ENCODE measurements at places on chromosomes 16 and 17.

DNA sequence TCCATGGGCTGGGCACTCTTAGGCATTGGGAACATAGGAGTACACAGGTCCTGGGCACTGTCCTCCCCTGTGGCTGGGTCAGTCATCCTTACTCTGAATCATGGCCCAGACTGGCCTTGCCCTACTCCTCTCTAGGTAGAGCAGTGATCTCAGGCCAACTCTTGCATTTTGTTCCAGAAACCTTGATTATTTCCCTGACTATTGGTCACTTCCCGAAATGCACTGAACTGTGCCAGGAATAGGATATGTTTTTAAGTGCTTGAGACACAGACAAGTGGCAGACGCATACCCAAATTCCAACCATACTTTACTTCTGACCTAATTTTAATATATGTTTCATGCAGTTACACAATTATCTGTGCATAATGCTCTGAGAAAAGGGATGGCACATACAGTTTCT, 10.3 kb downstream of the KRABD2 start:
- DNase-seq: no peak

GRCh38 chr17:82232876-82233785, 4.3 kb downstream of the SLC16A3 start:
- no peak for DNase-seq

DNA sequence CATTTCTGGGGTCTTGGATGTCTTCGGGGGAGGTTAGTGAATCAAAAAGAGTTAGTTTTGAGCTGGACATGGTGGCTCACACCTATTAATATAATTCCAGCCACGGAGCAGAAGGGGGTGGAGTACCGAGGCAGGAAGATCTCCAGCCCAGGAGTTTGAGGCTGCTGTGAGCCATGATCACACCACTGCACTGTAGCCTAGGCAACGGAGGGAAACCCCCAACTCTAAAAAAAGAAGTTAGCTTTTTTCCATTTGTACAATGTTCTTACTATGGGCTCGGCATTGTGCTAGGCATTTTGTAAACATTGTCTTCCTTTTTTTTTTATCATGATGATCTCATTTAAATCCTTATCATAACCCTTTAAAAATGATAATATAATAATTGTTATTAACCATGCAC, 8.3 kb upstream of the SNF8 start:
- no peak for DNase-seq

DNA sequence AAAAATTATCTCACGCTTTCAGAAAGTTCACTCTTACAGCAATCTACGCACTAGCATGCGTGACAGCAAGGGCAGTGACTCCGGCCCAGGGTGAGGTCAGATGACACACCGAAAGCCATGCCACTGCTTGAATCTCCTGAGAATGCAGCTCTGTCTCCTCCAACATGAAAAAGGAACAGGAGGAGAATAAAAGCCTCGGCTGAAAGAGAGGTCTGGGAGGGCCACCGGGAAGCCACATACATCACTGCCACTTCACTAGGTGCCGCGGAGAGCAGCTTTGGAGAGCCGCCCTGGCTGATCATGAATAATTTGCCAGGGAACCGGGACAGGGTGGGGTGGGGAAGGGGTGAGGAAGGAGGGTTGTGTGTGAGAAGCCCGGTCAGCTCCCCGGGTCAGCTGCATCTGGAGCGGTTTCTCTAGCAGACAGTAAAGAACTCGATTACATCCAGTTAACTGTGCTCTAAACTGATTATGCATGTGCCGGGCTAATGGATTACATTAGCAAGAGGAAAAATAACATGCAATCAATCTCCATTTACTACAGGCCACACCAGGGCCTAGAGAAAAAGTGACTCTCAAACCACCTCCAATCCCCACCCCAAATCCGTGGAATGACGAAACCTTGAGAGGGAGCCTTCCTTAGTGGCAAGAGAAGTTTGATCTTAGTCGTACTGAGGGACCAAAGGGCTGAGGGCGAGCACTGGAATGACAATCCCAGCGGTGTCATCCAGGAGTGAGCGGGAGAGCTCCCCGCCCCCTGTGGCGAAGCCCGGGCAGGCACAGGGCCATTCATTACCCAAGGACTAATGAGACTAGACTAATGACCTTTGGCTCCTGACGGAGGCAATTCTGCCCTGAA, 100.3 kb downstream of the ZFHX3 start:
- no peak for DNase-seq

DNA sequence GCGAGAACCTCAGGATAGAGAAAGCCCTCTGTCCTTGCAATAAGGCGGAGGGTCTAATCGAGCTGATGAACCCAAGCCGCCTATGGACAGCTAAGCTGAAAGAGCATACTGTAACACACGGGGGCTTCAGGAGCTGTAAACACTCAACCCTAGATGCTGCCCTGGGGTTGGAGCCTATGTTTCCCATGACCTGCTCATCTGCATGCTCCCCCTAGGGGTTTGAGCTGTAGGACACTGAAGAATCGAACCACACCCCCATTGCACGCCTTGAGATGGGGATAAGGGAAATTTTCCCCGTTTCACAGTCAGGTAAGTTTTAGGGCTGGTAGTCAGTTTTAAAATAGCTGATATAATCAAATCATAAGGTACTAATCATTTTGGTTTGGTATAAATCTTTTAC, 675.6 kb upstream of the CDH8 start:
- no peak for DNase-seq

GRCh38 chr16:16828913-16829398, 450.0 kb downstream of the NPIPA7 start:
- no peak for DNase-seq

DNA sequence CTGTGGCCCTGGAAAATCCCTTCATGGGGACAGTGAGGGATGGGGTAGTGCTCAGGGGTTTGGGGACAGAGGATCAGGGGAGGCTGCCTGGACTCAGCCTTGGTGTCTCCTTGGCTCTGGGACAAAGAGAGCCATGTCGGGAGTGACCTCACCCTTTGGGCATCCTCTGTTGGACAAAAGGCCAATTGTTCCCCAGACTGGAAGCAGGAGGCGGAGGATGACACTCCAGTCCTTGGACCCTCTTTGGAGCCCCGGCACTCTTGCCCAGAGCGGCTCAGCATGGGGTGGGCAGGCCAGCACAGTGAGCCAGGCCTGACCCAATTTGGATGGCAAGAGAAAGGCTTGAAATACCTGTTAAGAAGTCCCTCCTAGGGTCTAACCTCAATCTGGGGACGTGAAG, 39.4 kb upstream of the PHB1 start:
- no peak for DNase-seq

DNA sequence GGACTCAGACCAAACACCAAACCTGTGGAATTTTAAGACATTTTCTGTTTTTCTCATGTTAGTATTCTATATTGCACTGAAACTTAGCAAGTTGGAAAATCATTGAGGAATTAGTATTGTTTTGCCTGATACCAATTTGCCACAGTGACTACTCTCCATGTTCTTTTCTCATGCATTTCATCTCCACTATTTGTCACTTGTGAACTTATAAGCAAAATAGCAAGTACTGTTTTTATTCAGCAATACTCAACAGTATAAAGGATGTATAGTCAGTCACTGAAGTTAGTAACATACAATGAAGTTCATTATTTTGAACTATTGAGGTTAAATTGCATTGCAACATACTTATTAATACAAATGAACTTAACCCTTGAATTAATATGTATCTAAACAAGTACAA, 5.8 kb upstream of the VPS35L start:
- DNase-seq: no peak

DNA sequence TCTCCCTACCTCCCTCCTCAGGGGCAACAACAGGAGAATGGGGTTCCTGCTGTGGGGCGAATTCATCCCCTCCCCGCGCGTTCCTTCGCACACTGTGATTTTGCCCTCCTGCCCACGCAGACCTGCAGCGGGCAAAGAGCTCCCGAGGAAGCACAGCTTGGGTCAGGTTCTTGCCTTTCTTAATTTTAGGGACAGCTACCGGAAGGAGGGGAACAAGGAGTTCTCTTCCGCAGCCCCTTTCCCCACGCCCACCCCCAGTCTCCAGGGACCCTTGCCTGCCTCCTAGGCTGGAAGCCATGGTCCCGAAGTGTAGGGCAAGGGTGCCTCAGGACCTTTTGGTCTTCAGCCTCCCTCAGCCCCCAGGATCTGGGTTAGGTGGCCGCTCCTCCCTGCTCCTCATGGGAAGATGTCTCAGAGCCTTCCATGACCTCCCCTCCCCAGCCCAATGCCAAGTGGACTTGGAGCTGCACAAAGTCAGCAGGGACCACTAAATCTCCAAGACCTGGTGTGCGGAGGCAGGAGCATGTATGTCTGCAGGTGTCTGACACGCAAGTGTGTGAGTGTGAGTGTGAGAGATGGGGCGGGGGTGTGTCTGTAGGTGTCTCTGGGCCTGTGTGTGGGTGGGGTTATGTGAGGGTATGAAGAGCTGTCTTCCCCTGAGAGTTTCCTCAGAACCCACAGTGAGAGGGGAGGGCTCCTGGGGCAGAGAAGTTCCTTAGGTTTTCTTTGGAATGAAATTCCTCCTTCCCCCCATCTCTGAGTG, 5.9 kb upstream of the LASP1NB start:
- DNase-seq: no peak

DNA sequence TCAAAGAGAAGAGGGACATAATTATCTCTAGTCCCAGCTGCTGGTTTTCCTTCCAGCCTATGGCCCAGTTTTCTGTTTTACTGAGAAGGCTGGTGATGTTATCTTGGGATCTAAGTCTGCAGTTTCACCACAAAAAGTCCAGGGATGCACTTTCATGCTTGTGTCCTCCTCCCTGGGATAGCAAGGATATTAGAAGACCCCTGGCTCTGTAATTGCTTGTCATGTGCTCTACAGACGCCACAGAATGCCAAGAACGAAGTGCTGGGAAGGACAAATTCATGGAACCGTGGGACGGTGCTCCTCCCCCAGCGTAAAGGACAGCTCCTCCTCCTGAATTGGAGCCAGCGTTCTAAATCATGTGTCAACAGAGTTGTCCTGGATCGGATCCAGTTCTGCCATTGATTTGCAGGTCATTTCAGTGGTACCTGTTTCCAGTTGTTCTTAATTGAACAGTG, 8.6 kb downstream of the MAPT start:
- DNase-seq: peak; percentile 32

GRCh38 chr16:10561425-10561824, 19.0 kb downstream of the EMP2 start:
- no peak for DNase-seq

DNA sequence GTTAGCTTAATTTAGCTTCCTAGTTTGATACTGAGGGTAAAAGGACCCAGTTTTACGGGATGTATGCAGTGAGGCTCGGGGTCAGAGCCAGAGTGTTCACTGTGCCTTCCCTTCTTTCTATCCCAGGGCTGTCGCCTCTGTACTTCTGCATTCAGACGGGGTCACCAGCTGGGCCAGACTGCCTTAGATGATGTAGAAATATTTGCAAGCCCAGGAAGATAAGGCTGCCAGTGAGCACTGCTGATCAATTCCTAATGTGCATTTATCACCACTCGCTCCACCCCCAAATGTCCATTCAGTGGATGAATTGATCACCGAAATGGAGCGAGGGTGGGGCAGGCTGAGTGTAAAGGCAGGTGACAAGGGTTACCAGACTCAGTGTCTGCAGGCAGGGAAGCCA, 9.1 kb downstream of the SHISA6 start:
- DNase-seq: no peak

DNA sequence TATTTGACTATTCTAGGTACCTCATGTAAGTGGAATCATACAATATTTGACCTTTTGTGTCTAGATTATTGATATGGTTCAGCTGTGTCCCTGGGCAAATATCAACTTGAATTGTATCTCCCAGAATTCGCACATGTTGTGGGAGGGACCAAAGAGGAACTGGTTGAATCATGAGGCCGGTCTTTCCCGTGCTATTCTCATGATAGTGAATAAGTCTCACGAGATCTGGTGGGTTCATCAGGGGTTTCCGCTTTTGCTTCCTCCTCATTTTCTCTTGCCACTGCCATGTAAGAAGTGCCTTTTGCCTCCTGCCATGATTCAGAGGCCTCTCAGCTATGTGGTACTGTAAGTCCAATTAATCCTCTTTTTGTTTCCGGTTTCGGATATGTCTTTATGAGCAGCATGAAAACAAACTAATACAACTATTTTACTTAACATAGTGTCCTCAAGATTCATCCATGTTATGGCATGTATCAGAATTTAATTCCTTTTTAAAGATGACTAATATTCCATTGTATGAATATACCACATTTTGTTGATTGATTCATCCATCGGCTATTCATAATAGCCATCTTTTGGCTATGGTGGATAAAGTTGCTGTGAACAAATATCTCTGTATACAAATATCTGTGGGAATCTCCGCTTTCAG, 129.1 kb downstream of the FTO start:
- no peak for DNase-seq

DNA sequence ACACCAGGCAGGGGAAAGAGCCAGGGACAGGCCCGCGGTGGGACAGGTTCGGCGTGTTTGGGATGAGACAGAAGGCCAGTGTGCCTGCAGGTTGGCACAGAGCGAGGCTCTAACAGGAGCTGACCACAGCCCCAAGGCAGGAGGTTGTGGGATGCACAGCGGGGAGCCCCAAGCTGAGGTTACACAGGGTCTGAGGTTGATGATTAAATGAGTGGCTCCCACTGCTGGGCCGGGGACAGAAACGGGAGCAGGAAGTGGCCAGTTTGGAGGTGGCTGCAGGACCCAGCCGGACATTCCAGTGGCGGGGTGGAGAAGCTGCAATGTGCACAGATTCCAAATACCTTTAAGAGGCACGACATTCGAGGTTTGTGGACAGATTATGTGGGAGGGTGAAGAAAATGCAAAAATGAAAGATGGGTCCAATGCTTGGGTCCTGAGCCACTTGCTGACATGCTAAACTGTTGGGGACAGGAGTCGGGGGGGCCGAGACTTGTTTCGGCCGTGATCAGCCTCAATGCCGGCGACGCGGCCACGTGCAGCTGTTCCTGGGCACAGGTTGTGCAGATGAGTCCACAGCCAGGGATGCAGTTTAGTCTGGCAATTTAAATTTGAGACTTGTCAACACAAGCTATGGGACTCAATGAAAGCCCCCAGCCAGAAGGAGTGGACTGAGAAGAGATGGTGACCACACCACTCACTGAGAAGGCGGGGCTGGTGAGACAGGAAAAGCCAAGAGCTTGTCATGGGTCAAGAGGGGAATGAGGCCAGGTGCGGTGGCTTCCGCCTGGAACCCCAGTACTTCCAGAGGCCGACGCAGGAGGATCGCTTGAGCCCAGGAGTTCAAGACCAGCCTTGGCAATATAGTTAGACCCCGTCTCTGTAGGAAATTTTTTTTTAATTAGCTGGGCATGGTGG, 8.7 kb downstream of the ENPP7 start:
- no peak for DNase-seq

DNA sequence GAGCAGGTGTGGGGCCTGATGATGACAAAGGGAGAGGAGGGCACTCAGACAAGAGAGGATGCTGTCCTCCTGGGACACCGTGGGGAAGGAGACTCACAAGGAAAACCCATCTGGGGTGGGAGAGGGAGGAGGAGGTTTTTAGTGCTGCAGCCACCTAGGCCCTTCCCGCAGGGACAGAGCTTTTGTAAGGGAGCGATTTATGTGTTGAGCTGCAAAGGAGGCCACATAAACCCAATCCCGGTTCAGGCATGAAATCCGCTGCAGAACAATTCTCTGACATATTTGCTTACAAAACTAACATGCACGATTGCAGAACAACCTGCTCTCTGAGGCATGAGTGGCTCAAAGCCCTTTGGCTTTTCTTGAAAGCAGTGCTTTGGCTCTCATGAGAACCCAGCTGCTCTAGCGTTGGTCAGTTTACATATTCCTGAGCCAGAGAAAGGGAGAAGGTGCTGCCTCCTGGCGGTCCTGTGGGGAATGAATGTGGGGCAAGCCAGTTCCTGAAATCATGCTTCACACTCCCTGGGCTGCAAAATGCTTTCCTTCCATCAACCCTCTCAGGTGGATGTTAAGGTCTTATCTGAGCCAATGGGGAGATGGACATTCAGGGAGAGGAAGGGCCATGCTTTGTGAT, 122.4 kb upstream of the NLRP1 start:
- DNase-seq: peak; percentile 18

- DNase-seq: peak; percentile 19
Measured at GRCh38 chr16:9138731-9139501, 47.5 kb downstream of the HAPSTR1 start.
